ENCODE measurements at places on chromosomes 2 and 18.

DNA sequence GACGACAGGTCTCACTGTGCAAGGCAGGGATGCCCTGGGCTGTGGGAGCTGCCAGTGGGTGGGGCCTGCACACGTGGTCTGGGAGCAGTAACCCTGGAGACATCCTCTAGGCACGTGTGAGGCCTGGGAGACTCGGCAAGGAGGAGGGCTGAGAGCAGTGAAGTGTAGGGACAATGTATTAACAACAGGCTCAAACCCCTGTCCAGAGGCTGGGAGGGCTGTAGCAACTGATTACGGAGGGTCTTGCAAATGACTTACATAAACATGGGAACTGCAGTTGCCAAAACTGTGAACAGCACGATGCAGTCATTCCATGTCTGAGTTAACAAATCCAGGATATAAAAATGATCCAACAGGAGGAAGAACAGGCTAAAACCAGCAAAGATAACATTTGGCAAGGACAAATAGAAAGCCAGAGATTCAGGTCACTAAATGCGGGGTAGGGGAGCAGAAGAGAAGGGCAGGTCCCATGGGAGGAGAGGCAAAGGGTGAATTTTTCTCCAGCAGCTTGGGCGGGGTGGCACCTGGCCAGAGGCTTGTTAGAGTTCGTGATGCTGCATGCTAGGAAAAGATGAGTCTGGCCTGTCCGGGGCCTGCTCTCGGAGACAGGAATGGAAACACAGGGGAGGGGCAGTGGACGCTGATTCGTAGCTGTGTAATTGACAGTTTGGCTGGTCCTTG is 44.9 kb downstream of the CYP27C1 start:
- DNase-seq = no peak

- DNase-seq = no peak
Observed at GRCh38 chr2:240604291-240604938, 17.9 kb downstream of the CAPN10 start.

GRCh38 chr2:205937211-205937610 is 148.8 kb downstream of the INO80D start:
- DNase-seq = no peak

DNA sequence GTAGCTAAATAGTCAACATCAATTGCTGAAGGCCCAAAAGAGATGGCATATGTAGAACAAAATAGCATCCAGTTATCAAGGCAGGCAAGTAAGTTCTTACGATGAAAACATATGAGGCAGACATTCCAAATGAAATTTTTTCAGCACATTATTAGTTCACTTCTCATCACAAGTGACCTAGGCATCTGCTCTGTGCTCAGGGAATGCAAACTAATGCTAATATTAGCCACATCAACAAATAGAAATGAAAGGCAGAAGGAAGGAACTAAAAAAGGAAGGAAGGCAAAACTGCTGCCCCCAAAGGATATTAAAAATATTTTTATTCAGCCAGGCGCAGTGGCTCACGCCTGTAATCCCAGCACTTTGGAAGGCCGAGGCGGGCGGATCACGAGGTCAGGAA is 51.2 kb upstream of the ROCK1 start:
- no peak for DNase-seq

DNA sequence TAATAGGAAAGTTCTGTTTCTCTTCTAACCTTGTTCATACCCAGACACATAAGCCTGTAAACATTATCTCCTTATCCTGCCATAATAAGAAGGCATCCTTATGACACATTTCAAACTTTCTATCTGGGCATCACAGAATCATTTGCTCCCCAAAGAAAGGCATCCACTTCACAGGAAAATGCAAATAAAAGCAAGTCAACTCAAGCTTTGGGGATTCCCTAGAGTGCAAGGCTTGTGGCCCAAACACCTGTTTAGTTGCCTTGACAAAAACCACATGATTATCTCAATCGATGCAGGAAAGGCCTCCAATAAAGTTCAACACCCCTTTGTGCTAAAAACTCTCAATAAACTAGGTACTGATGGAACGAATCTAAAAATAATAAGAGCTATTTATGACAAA is 195.7 kb upstream of the GALNT5 start:
- DNase-seq = no peak

- DNase-seq = no peak
Observed at GRCh38 chr2:33384599-33384961, 91.9 kb upstream of the RASGRP3 start.

GRCh38 chr2:215394102-215394805 is 41.6 kb downstream of the FN1 start:
- DNase-seq = no peak

DNA sequence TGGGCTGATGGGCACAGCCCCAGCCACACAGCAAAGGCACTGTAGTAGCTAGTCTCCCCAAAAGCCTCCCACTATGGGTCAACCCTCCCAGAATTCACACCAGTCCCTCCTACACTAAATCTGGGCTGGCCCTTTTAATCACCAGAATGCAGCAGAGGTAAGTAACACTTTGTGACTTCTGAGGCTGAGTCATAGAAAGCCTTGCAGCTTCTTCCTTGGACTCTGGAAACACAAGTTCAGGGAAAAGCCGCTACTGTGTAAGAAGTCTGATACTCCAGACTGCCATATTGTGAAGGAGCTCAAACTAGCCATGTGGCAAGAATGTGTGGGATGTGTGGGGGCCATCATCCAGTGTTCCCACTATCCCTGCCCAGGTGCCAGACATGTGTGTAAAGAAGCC is 19.0 kb upstream of the SIX2 start:
- DNase-seq = no peak

- DNase-seq = peak; percentile 51
Observed at GRCh38 chr18:62523631-62524439, 1.0 kb downstream of the ZCCHC2 start.

- DNase-seq = no peak
Observed at GRCh38 chr2:241538838-241539615, 19.5 kb upstream of the BOK start.

DNA sequence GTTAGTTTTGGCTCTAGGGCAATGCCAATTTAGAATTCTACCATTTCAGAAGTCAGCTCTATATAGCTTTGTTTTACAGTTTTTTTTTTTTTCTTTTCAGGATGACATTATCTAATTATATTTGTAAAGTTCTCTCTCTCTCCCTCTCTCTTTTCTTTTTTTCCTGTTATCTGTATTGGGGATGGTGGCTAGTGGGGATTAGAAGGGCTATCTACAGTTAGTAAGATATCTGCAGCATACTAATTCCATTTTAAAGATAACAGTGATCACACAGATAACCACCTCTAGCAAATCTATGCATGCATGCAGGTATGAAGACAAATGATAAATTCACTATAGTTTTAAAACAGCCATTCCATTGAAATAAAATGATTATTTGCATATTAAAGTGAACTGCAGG is 438.9 kb downstream of the ERBB4 start:
- DNase-seq = no peak

- peak; percentile 85 for DNase-seq
Observed at GRCh38 chr18:23828426-23828825, 139.2 kb downstream of the LAMA3 start.

DNA sequence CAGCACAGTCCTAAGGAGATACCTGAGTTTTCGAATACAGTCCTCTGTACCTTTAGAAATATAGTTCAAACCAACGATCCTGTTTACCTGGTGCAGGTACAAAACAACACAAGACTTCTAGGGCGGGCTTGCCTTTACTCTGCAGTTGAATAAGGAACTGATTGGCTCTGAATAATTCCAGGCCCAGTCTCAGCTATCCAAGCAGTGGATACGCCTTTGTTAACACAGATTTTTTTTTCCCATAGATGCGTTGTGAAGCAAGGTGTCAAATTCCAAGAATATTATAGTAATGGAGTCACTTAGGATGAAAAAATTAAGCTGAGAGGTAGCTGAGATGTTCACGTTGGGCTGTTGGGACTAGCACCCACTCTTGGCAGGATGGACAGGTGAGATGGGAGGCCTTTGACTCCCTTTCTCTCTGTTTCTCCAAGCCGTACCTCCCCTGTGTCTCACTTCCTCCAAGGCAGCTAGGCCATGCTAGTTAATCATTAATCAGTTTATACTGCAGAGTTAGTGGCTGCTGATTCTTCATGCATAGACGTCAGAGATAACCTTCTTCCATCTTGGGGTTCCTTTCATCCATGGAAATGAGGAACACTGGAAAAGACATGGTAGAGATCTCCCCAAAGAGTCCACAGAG is 380.8 kb upstream of the ACVR2A start:
- DNase-seq = no peak

DNA sequence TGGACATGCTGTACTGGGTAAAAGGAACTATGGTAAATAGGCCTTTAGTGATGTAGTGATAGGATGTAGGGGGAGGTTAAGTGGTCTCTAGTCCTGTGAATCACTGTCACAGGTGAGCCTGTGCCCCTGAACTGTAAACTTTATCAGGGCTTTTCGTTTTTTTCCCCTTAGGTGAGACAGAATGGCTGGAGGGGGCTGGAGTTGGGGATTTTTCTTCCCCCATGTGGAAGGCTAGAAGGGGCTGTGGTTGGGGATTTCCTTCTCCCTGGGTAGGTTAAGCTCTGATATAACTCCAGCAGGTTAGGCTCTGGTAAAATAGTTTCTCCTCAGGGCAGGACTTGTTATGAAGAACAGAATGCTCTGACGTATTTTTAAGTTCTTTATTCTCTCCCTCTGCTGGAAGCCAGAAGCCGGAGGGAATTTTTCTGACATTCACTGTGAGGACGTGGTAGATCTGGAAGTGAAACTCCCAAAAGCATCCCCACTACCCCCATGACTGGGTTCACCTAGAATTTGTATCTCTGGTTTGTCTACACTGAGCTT is 28.5 kb downstream of the PIKFYVE start:
- DNase-seq = no peak

- no peak for DNase-seq
Observed at GRCh38 chr2:85953476-85953875, 64.7 kb upstream of the ST3GAL5 start.

DNA sequence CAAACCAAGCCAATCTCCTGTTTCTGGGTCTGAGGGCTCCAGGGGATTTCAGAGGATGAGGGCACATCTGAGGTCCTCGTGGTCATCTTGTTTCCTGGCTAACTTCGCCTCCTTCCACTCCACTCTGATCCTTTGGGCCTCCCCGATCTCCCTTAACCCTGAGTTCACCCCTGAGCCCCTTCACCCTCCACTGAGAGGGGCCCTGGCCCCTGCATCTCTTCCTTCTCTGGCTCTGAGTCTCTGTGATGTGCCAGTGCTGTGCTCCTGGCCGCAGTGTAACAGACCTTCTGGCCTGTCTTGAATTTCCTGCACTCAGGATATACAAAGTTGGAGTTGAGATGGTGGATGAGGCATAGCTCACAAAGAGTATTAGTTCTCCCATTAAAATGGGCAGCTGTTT is 84.7 kb upstream of the BOD1L2 start:
- no peak for DNase-seq

- no peak for DNase-seq
Observed at GRCh38 chr2:216695401-216695821, at the start of gene IGFBP5. Gene IGFBP5 (minus strand): TSS chr2:216695549. CDS start chr2:216694775, 774 bp downstream.

DNA sequence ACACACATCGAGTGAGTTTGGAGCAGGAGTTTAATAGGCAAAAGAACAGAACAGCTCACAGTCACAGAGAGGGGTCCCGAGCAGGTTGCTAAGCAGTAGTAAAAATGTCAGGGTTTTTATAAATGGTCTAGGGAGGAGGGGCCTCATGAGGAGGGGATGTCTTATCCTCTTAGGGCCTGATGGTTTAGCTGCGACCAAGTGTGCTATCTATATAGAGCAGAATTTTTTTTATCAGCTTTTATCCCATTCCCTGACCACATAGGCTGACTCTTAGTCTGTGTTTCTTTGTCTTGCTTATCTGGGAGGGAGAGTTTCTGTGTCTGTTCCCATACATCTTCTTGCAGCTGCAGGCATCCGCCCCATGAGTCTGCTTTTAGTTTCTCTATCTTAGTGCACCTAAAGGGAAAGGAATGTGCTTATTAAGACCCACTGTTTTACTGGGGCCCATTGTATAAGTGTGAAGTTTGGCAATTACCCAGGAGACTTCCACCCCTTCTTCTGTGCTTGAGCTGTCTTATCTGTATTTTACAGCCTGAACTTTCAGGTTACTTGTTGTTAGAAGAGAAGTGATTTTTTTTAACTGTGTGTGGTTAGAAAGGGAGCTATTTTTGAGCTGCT is 30.4 kb upstream of the GMCL1 start:
- no peak for DNase-seq

DNA sequence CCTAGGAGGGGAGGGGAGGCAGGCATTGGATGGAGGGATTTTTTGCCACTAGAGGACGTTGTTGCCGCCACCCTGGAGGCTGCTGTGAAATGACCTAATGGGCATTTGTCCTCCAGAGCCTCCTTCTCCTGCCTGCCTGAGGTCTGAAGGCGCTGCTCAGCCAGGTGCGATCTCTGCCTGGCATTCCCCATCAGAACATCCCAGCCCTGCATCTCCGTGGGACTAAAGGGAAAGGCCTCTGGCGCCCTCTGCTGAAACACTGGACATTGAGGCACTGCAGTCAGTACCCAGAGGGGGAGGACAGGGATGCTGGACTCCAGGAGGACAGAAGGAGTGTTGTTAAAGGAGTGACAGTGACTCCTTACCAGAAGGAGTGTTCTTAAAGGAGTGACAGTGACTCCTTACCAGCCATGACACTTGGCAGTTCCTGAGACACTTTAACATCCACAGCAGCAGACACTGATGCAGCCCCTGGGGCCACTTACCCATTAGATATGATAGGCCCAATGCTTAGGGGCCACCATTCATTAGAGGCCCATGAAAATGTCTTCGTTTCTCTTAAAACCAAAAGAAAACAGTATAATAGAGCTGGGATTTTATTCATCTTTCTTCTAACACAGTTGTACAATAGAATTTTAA is 17.0 kb downstream of the THNSL2 start:
- peak; percentile 29 for DNase-seq

- DNase-seq = no peak
Observed at GRCh38 chr2:138994502-138994901, 214.3 kb upstream of the NXPH2 start.

- DNase-seq = no peak
Observed at GRCh38 chr2:197997083-197997541, 192.7 kb downstream of the PLCL1 start.

GRCh38 chr18:23693846-23694245 is 4.6 kb downstream of the LAMA3 start:
- no peak for DNase-seq

- DNase-seq = no peak
Observed at GRCh38 chr2:194260185-194260584, 1396.8 kb upstream of the SLC39A10 start.

DNA sequence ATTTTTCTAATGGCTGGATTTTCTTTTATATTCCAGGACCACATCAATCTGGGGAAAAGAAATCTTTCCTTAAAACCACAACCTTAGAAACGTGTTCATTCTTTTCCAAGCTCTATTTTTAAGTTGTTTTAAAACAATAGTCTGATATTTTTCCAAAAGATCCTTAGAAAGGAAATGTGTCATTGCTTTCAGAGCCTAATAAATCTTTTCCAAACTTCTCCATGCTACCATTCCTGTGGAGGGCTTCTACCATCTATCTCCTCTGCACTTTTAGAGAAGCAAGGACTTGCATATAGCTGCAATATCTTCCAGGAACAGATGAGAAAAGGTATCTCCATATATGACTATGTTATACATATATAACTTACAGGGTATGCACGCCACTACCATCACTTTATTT is 21.2 kb downstream of the WDFY1 start:
- DNase-seq = no peak

- peak; percentile 34 for DNase-seq
Observed at GRCh38 chr2:185291035-185291647, 447.5 kb upstream of the FSIP2 start.

- DNase-seq = no peak
Observed at GRCh38 chr18:28691496-28691840, 514.5 kb upstream of the CDH2 start.
